ENCODE measurements at places on chromosomes 7 and 10.

DNA sequence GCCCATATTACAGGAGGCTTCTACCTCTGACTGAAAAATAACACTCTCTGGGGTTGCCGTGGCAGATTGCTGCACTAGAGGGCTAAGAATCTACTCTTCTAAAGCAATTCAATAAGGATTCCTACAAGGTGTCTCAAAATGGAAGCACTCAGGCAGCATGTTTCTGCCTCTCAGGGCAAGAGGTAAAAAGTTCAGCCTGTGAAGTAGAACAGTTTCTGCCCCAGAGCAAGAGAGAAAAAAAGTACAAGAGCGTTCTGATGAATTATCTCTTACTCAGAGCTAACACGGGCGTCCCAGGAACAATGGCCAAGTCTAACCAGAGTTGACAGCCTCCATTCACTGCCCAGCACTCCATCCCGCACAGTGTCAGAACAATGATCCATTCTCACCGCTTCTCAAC is 71.3 kb upstream of the TES start:
- DNase-seq = no peak

DNA sequence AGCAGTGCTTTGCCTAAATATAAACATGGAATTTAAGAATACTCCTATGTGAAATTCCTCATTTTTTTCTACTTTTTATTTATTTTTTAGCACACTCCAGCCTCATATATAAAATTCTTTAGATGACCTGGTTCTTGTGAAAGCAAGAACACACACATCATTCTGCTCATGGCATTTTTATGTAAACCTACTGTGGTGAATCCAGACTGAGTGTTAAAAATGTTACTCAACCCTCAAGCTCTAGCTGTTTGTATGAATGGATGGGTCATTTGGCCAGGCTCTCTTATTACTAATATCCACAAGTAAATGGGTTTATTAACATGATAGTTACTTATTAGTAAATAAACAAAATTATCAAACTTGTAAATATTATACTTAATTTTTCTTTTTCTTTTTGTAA is 551.7 kb upstream of the LRRN3 start:
- no peak for DNase-seq

DNA sequence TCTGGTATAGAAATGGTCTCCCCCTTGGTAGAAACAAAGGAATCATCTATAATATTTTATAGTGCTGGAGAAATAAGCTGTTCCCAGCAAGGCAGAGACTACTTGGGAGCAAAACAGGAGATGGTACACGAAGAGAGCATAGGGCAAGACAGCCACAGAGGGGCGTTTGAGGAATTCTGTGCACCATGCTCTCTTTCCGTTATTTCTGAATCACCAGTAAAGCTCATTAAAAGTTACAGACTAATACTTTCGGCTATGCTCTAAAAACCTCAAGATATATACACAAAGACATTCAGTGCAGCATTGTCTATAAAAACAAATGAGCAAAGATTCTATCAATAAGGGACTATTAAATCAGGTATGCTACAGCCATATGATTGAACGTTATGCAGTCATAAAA is 68.5 kb upstream of the FHIP2A start:
- no peak for DNase-seq

DNA sequence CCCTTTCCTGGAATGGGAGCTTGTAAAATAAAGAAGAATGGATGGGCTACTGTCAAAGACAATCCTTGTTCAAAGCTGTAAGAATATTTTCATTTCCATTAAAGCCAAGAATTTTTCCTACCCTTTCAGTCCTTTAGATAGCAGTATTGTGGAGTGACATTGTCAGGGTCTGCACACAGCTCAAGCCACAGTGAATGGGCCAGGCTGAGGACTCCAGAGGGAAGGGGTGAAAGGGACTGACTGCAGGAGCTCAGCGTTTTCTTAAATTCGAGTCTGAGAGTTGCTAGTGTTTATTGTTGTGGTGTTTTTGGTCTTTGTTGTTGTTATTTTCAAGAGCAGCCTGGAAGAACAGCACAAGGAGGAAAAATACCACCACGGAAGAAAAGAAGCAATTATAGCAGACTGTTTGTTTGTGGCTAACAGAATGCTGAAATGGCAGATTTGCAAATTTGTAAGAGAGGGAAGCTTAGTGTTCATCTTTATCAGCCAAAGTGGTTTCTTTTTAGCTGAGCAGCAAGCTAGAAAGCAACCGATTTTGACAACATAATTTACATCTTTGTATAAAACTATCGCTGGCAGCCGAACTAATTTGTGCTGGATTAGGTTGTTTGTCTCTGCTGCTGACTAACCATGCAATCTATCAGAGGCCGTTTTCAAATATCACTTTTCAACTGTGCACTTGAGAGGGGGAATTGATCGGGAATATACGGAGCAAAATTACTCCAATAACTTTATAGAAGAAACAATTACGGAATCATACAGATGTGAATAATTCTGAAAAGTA is 192.1 kb downstream of the LRMDA start:
- no peak for DNase-seq

DNA sequence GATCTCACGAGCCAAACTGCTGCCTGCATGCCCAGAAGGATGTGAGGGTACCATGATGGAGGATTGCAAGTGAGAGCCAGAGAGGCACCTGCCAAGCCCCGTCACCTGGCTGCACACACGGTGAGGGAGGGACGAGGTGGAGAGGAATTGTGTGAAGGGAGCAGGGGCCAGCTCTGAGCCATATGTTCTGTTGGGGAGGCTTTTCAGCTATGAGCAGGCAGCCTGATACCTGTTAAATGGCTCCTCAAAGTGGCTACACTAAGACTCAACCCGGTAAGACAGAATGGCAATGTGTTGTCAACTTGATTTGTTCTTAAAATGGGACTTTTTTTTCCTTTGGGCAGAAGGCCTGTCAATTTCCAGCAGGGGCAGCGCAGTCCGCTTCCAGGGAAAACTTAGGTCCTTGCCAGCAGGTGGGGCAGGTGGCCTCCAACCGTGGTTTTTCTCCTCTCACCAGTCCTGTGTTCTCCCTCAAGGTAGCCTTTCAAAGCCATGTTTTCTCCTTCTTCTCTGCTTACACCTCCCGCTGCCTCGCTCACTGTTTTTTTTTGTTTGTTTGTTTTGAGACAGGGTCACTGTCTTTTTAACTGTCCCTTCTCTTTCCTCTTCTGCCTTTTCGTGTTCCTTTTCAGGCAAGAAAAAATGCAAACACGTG is 57.7 kb upstream of the ZNRF2 start:
- DNase-seq = peak; percentile 24

DNA sequence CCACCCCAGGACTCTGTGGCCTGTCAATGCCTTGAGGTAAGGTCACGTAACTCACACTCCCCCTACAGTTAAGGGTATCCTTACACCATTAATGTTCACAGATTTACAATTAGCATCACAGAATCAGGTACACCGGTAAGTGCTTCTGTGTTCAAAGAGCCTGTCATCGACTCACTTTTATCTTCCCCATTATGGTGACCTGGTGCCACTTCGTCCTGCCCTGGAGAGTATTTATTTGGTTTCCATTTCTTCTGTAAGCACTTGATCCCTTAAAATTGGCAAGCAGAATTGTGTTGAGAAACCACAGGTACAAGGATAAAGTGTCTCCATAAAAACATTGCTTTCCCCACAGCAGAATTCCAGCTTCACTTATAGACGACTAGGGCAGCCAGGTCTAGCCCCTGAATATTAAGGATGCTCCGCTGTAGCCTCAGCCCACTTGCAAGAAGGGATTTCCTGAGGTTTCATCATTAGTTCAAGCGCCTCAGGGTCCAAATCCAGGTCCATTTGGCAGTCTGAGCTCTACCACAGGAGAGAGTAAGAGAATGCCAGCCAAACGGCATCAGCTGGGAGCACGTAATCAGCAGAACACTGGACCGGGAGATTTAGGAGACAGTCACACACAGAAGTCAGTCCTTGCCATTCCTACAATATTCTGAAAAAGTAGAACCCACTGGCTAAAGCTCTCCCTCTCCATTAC is 10.1 kb downstream of the ATXN7L1 start:
- DNase-seq = no peak

DNA sequence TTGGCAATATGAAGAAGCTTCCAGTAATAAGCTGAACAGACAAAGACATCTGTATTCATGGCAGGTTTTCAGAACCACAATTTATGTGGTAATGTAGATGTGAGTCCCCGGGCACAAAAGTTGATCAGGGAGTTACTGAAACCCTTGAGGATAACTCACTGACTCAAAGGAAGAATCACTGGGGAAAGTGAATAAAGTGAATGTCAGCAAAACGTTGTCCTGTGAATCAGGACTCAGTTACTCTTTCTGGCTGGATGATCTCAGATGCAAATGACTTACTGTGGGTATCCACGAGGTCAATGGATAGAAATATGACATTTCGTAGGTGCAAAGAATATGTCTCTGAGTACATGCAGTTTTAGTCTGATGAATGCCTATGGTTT is 172.8 kb upstream of the CTBP2 start:
- DNase-seq = no peak

GRCh38 chr7:138154661-138155060 is 78.4 kb downstream of the AKR1D1 start:
- DNase-seq = no peak

DNA sequence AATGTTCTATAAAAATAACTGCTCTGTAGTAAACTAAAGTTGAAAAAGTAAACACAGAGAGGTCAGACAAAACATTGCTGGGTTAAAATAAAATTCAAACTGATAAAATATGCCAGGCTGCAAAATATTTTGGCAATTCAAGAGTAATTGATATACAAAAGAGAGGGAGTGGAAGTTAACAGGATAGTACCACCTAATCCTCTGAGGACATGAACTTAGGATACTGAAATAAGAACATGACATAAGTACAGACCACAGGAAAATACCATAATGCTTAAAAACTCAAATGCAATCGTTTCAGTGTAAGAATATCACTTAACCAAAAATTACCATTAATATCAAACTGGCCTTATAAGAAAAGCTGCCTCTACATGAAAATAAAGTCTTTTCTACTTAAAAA is 37.6 kb upstream of the GPR22 start:
- DNase-seq = no peak

DNA sequence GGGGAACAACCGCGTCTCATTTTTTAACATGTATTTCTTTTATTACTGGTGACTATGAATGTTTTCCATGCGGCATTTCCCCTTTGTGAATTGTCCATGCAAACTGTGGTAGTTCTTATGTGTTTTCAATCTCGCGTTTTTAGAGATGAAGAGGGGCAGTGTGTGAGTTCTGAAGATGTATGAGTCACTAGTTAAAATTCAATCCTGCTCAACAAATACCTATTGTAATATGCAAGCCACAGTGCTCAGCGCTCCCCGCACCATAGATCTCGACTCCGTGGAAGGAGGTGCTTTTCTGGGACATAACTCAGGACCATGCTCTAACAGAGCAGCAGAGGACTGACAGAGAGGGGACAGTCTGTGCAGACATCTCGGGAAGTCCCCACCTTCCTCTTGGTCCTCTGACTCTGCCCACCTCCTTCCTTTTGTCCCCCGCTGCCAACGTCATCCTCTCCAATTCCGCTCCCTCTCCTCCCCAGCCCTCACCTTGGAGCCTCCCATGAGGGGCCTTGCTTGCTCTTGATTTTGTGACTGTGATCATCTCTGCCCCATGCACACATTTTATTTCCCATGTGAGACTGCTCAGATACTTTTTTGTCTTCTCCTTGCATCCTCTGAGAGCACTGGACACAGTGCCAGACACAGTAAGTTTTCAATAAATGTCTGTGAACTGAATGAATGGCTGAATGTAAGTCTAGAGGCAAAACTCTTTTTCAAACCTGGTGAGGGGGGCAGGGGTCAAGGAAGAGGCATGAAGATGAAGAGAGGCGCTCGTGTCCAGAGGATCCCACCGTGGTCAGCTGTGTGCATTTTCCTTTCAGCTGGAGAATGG is 42.7 kb upstream of the PLEKHA1 start:
- no peak for DNase-seq

DNA sequence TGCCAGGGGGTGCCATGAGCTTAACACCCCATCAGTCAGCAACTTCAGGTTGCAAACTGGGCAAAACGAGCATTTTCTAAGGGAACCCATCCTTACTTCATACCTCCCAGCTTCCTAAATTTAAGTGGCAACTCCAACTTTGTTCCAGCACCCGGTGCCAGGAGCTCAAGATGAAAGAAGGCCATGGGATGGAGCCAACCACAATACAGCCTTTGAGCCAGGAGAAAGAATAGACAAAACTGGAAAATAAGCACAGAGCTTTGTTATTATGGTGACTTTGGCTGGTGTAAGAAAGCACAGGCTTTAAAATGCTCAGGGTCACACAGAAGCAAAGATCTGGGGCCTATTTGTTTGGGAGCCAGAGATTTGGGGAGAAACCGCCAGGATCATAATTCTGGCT is 388.7 kb upstream of the MGMT start:
- peak; percentile 80 for DNase-seq

Data from tongue (tissue), 3 donors.